HT-29 (cell line): ENCODE measurements at places on chromosomes 7 and 10. TPM values are rescaled to one million over a fixed set of nuclear protein-coding genes. Genes with fewer than 3 reads are reported as not detected.

SMO gene
- total RNA-seq = not detected in 2 replicates

DNA sequence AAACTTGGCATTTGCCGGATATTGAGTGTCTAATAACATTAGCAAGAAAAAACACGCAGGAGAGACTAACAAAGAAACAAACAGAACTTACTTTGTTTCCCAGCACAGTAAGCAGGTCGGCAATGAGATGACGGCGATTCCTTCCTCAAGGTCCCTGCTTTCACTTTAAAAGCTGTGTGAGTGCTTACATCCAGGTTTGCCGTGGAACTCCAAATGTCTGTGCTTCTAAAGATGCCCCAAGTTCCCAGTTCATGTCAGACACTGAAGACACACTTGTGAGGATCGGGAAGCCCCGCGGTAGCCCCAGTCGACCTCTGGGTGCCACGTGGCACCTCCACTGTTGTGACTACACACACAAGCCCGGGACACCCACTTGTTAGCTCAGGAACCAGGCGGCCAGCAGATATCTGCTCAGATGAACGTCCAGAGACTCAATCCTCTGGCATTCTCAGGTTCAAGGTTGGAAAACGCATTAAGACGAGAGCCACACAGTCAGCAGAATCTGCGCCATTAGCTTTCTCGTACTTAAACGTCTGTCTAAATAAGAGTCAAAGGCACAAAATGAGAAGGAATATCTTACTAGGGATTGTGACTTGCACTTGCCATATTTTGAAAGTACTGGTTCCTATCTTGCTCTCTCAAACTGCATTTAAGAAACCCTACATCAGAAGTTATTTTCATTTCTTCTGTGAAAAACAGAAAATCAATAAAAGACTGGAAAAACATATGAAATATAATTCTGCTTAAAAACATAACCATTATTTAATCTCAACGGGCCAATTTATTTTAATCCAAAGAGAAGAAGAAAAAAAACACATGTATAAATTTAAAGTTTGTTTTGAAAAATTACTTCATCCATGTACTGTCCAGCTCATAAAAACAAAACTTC lies 207.6 kb upstream of the KLF14 start:
- DNase-seq = peak; percentile 89

DNA sequence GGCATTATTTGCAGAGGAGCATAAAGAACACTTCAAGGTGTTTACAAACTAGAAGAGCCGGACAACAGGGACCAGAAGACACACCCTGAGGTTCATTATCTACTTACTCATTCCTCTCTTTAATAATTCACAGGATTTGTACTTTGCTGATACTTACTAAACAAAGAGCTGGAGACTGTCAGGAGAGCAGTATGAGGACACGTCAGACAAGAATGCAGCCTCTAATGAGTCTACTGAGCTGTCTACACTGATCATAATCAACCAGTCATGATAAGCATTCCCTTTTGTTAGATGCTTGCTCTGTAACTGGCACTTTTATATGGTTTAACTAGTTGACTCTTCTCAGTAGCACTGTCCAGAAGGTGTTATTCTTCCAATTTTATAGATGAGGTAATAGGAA lies 243.3 kb upstream of the CDC14C start:
- no peak for DNase-seq

- DNase-seq = peak; percentile 65
These were observed 41.9 kb downstream of the MGAM2 start for GRCh38 chr7:142153400-142153799.

GRCh38 chr7:45514944-45515343 lies 59.2 kb upstream of the ADCY1 start:
- no peak for DNase-seq

- no peak for DNase-seq
These were observed 5.7 kb upstream of the PRR15 start for GRCh38 chr7:29557954-29558353.

GRCh38 chr10:11293332-11293731 lies 275.7 kb downstream of the CELF2 start:
- DNase-seq = no peak

DNA sequence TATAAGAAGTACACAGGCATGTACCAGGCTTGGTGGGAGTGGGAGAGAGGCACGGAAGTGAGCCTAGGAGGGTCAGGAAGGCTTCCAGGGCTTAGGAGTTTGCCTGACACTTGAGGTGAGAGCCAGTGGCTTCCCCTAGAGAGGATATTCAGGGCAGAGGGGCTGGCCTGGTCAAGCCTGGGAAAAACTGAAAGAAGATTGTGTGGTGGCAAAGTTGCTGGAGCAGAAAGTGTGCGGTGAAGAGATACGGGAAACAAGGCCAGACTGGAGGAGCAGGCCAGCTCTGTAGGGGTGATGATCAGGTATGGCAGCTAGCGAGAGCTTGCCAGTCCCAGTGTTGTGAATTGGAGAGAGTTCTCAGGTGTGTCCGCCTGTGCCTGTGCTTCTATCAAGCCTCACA lies 129.9 kb downstream of the CCNY start:
- DNase-seq = no peak

- no peak for DNase-seq
These were observed 45.4 kb downstream of the TMEM168 start for GRCh38 chr7:112744818-112745217.

GRCh38 chr10:4051641-4052151 lies 266.7 kb upstream of the KLF6 start:
- DNase-seq = no peak

DNA sequence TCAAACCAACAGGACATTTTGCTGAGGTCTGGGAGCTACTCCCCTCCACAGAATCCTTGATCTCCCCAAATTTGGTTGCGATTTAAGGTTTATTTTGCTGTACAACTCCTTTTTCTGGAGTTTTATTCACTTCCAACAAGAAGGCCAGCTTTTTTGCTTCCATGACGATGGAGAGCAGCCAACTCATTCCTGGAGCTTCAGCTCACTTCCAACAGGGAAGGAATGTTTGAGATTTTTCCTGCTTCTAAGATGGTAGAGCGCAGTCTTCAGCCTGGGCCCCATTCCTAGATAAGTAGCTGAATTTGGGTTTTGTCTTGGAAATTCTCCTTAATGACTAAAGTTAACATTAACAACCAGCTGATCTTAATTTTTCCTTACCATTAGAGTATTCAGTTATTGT lies 30.9 kb upstream of the CREB3L2 start:
- DNase-seq = no peak

DNA sequence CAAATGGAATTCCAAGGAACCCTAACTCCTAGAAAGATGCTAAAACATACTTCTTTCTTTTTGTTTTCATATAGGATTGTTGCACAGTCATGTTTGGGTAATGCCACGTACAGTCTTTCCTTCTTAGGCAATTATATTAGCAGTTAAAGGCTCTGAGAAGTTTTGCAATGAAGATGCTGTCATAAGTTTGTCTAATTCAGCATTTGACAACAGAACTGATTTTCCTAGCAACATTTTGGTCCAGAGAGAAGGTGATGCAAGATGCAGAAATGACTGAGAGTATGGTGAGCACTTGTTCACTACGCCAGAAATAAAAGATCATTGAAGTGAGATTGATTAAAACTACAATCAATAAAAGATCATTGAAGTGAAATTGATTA lies 184.0 kb upstream of the PLXNA4 start:
- DNase-seq = no peak

- no peak for DNase-seq
These were observed 270.3 kb downstream of the WDR11 start for GRCh38 chr10:121121462-121121861.
